ENCODE measurements at places on chromosomes 6 and 20. TPM values are rescaled to one million over a fixed set of nuclear protein-coding genes. Genes with fewer than 3 reads are reported as not detected.
A peak's percentile ranks its signal among the peaks of the same experiment; 100 is the strongest.

DNA sequence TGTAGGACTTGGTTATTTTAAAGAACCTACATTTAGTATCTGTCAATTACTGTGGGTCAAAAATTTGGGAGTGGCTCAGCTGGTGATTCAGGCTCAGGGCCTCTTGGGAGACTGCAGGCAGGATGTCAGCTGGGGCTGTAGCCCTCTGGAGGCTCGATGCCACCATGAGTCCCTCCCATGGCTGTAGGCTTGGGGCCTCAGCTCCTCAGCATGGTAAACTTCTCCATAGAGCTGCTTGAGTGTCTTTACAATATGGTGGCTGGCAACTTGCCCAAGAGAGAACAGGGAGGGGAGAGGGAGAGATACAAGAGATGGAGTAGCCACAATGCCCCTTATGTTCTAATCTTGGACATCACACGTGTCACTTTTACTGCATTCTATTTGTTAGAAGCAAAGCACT, 470.4 kb downstream of the CDH26 start:
- no peak for DNase-seq

GRCh38 chr6:166420351-166420750, 37.6 kb upstream of the MPC1 start:
- peak; percentile 27 for DNase-seq

DNA sequence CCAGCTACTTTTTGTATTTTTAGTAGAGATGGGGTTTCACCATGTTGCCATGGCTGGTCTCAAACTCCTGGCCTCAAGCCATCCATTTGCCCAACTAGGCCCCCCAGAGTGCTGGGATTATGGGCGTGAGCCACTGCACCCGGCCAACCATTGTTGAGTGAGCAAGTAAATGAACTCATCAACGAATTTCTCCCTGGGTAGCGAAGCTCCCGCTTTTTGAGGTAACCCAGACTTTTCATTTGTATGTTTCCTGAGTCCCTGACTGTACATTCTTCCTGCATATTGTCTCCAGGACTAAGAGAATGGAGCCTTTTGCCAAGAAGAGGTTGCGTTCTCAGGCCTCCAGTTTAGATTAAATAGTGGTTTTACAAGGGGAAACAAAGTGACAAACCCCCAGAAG, 36.4 kb downstream of the RIPOR3 start:
- DNase-seq: no peak

- DNase-seq: no peak
Measured at GRCh38 chr6:141541581-141542324, 591.0 kb upstream of the GJE1 start.

DNA sequence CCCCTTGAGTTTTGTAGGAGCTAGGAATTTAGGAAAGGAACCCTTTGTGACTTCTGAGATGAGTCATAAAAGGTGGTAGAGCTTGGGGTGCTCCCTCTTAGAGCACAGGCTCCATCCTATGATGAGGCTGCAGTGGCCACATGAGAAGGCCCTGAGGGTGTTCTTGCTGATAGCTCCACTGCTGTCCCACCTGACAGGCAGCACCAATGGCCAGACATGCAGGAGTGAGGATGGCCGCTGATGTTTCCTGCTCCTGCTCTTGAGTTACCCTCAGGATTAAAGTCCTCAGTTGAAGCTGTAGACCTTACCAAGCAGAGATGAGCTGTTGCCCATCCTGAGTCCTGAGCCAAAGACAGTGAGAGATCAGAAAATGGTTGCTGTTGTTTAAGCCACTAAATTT, 512.1 kb downstream of the CDH26 start:
- no peak for DNase-seq

GRCh38 chr20:18985551-18985950, 172.0 kb downstream of the SCP2D1 start:
- DNase-seq: no peak

ZNF341 gene
- polyA plus RNA-seq: 3.3 TPM

IL17F gene
- polyA plus RNA-seq: 0.55 TPM

SYNDIG1 gene
- polyA plus RNA-seq: 2.0 TPM

OOEP gene
- polyA plus RNA-seq: 0.43 TPM

Measured in large intestine (tissue), 12 donors.